ENCODE measurements at places on chromosomes 1 and 21.

DNA sequence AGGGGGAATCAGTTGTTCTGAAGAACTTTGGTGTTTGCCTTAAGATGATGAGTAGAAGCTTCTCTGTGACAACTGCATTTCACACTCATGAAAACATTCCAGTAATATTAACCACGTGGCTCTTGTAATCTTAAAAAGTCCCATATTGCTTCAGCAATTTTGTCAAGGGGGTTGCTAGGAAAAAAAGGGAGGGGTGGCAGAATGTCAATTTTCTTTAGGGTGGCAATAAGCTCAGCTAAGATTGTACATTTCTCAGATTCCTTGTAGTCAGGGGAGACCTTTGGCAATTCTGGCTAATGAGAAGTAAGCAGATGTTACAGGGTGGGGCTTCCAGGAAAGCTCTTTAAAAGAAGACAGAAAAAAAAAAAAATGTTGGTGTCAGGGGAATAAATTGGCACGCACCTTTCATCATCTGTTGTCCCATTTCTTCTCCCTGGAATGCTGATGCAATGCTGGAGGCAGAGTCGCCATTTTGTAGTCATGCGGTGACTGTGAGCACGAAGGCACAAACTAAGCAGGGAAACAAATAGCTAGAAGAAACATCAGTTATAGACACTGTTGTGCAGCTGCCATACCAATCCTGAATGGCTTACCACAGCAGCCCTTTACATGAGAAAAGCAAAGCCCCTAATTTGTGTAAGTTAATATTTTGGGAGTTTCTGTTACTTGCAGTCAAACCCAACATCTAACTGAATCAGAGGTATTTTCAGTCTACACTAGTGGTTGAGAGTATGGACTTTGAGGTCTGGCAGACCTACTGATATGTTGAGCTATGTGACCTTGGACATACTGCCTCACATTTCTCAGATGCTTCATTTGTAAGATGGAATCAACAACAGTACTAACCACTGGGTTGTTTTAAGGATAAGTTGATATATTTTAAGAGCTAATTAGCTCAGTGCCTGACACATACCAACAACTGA lies 56.1 kb upstream of the MRPS6 start:
- DNase-seq, result no peak

DNA sequence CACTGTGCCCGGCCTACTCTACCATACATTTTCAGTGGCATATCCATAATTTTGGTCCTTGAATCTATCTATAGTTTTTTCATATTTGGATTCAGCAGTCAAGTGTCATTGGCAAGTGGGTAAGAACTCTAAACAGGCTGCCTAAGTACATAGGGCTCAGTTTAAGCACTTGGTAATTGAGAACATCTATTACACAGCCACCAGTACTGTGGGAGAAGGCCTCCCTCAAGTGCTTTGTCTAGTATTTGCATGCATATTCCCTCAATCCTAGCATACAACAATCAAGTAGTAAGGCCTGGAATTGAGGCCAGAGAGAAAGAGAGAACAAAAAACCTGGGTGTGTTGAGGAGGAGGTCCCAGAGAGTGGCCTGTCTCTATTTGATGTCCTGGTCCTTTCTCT lies 325.2 kb downstream of the USP25 start:
- no peak for DNase-seq

GRCh38 chr1:216832192-216832591 lies 109.0 kb upstream of the ESRRG start:
- DNase-seq, result no peak

DNA sequence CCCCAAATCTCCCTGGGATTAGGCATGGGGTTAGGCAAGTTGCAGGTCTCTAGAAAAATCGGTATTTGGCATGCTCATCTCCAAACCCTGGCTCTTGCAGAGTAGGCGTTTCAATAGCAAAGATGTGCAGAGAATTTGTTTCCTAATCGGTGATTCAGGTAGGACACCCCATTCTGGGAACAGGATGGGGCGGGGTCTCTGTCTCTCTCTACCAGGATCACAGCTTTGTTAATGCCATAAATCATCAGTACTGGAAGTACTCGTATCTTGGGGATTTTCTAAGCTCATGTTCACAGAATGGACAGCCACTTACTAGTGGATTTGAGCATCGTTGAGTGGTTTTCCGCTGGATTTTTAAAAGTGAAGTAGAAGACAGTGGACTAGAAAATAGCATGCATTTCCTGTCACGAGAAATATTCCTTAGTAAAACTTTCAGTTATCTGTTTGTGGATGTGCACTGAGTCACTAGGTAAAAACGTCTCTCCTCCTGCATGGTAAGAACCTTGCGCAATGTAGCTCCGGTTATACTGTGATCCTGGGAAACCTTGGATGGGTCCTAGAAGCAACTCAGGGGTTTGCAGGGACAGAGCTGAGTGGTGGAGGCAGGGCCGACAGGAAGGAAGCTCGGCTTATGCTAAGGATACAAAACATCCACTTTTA lies 5.1 kb downstream of the TMEM51 start:
- no peak for DNase-seq
